ENCODE measurements at places on chromosomes 13 and 19. TPM values are rescaled to one million over a fixed set of nuclear protein-coding genes. Genes with fewer than 3 reads are reported as not detected.

GRCh38 chr13:34345258-34345965 is 527.5 kb downstream of the RFC3 start:
- no peak for DNase-seq

VMAC gene
- total RNA-seq: 12.5 TPM

- DNase-seq: no peak
Observed at GRCh38 chr19:6064336-6065073, 45.8 kb downstream of the RFX2 start.

DNA sequence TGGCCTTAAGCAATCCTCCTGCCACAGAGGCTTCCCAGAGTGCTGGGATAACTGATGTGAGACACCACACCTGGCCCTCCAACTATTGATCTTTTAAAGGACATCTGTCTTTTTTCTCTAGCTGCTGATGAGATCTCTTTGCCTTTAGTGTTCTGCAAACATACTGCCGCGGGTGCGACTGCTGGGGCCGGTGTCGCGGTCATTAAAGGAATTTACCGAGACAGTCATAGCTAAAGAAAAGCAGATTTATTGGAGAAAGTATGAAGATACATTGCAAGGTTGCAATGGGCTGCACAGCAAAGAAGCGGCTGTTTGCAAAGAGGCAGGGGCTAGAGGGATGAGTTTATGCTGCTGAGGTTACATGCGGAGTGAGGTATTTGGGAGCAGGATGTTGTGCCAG is 31.2 kb upstream of the LRRC4B start:
- no peak for DNase-seq

SIAH3 gene
- not detected for total RNA-seq

DACH1 gene
- total RNA-seq: 2.0 TPM

LRRC8E gene
- total RNA-seq: 1.0 TPM

DNA sequence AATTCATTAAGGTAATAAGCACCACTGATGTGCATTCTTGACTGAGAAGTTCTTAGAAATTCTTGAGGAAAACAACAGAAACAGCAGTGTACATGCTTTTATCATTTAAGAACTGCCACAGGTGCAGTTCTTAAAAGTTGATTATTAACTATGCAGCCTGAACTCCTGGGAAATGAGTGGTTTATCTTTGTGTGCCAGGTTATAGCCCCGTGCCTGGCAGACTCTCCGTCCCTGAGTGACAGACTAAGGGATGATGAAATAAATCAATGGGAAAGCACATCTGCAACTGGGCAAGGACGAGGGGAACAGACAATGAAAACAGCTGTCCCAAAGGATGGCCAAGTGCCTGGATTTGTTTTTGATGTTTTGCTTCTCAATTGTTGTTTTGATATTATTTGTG is 84.4 kb upstream of the SPATA13 start:
- no peak for DNase-seq

- no peak for DNase-seq
Observed at GRCh38 chr19:53961523-53962356, 997 bp upstream of the CACNG8 start.

HPN gene
- total RNA-seq: not detected

- no peak for DNase-seq
Observed at GRCh38 chr19:38554676-38555141, 63.0 kb downstream of the MAP4K1 start.

DNA sequence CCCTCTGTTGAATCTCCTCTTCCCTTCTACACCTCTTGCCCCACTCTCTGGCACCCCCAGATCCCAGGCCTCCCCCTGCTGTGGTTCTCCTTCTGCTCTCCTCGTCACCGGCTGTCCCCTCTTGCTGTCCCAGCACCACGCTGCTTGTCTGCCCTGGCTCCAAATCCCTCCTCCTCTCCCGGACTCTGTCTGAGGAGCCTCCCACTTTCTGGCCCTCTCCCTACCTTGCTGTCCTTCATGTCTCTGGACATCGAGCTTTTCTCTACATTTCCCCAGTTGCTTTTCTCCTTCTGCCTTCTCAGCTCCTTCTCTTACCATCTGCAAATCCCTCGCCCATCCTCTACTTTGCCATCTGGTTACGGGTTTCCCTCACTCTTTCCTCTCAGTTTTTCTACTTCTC is 1.2 kb downstream of the ZNF347 start:
- no peak for DNase-seq
